Activated CD4-positive, alpha-beta T cell treated with anti-CD3 and anti-CD28 coated beads for 4 hours (primary cell): ENCODE measurements at places on chromosomes 4 and X.

- no peak for DNase-seq
Observed at GRCh38 chr4:164484551-164484950, 269.4 kb upstream of the SMIM31 start.

GRCh38 chrX:23811108-23811651 is 28.2 kb downstream of the SAT1 start:
- DNase-seq: no peak

- DNase-seq: peak; percentile 7
Observed at GRCh38 chrX:39969099-39969818, 128.5 kb downstream of the BCOR start.

DNA sequence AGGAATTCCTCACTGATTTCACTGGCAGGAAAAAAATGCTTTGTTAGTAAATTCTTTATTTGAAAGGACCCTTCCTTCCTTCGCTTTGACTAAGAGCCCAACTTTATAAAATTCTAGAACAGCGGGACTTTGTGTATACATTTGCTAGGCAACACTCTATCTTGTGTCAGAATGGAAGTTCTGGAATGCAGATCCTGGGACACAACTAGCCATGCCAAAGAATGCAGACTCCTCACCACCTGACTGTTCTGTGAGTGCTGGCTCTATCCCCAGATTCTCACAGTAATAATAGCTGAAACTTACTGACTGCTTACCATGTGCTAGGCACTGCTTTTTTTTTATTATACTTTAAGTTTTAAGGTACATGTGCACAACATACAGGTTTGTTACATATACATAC is 73.3 kb upstream of the ZDHHC15 start:
- no peak for DNase-seq

DNA sequence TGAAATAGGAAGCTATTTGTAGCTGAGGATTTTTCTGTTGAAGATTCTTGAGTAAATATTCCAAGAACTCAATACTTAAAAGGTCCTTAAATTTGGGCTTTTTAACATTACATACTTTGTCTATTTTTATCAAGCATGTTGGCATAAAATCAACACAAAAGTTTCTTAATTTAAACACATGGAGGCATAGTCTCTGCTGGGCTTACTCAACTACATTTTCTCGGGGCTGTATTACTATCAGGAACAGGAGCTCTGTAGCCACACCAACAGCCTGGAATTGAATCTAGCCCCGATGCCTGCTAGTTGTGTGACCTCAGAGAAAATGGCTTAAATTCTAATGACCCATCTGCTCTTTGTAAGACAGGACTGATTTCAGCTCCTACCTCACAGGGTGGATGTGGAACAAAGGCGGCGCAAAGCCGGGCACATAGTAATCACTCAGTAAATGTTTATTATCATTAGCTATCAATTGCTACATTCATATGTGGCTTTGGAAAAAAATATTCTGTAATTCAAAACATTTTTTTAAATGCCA is 207.0 kb downstream of the NSUN7 start:
- no peak for DNase-seq

DNA sequence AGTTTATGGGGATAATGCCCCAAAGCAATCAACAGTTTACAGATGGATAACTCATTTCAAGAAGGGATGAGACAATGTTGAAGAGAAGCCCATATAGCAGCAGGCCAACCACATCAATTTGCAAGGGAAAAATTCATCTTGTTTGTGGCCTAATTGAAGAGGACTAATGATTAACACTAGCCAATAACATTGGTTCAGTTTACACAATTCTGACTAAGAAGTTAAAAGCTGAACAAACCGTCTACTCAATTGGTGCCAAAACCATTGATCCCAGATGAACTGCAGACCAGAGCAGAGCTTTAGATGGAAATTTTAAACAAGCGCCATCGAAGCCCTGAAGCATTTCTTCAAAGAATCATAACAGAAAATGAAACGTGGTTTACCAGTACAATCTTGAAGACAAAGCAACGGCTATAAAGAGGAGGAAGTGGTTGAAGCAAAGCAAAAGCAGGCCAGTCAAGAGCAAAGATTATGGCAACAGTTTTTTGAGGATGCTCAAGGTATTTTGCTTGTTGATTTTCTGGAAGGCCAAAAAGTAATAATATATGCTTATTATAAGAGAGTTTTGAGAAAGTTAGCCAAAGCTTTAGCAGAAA is 20.5 kb upstream of the BLTP1 start:
- DNase-seq: no peak
